Stimulated activated CD4-positive, alpha-beta T cell treated with anti-CD3 and anti-CD28 coated beads, Interleukin-15, amount 100 ng/mL, for 1 hour (primary cell): ENCODE measurements at places on chromosomes 5 and 9.
A peak's percentile ranks its signal among the peaks of the same experiment; 100 is the strongest.

DNA sequence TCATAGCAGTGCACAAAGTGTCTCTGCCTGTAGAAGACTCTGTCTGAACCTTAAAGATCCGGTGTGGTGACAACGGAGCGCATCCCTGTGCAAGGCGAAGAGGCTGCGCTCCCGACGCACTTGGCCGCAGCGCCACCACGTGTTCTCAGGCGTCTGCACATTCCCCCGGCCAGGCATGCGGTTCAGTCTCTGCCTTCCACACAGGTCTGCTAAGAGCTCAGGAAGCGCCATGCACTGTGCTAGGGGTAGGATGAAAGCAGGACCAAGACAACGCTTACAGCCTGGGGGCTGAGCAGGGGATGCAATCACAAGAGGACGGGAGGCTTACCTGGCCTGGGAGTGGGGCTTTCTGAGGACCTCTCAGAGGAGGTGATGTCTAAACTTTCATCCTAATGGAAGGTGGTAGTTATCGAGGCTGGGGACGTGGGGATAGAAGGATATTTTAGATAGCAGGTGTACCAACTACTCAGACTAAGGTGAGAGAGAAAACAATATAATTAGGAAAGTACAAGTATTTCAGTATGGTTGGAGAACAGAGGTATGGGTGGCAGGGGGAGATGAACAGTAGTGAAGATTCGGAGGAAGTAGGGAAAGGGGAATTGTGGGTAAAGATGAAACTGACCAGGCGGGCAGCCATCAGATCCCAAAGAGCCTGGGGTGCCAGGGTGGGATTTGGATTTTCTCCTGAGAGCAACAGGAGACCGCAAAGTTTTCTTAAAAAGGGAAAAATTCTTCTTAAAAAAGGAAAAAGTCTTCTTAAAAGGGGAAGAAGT lies 13.3 kb downstream of the CAPSL start:
- DNase-seq = peak; percentile 70

DNA sequence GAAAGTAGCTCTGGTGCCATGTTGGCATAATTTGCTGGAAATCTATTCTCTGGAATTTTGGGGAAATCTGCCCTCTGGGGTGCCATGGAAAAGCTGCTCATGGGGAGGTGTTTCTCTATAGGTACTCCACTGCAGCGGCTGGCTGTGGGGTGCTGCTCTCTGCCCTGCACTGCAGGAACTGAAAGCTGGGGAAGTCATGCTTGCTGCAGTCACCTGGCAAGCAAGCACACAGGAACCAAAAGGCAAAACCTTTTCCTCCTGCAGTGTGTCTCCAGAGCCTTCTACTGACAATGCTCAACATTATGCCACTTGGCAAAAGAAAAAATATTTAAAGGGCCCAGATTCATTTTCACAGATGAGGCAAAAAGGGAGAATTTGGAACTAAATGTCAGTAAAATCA lies 25.8 kb upstream of the CARNMT1 start:
- no peak for DNase-seq

DNA sequence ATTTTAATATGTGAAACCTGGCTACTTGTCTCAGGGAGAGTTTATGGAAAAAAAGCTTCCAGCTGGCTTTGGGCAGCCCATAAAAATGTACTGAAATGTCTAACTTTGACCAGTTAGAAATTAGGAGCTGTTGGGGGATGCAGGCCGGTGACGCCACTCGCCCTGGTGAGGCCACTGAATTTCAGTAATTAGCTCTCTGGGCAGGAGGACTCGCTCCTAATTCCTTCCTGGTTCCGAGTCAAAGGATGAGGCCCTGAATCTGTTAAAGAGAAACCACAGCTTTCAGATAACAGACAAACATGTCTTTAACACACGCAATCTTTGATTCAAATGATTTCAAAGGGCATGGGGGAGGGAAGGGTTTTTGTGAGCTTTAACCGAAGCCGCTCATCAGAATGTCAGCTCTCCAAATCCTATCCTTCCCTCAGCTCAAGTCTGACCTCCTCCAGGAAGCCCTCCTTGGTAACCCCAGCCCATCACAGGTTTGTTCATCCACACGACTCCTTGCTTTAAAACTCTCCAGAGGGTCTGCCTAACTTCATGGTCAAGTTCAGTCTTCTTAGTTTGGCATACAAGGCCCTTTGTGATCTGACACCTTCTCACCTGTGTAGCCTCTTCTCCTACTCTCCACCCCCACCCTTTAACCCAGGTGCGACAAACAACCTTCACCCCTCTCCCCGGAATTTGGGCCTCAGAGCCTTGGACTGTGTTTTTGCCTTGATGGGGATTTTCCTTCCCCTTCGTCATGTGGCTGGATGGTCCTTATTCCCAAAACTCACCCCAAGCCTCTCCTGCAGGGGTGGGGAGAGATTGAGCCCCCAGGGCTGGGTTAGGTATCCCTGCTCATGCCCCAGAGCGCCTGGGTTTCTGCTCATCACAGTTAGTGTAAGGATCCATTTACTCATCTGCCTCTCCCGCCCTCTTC lies 13.6 kb upstream of the PHF19 start:
- no peak for DNase-seq

DNA sequence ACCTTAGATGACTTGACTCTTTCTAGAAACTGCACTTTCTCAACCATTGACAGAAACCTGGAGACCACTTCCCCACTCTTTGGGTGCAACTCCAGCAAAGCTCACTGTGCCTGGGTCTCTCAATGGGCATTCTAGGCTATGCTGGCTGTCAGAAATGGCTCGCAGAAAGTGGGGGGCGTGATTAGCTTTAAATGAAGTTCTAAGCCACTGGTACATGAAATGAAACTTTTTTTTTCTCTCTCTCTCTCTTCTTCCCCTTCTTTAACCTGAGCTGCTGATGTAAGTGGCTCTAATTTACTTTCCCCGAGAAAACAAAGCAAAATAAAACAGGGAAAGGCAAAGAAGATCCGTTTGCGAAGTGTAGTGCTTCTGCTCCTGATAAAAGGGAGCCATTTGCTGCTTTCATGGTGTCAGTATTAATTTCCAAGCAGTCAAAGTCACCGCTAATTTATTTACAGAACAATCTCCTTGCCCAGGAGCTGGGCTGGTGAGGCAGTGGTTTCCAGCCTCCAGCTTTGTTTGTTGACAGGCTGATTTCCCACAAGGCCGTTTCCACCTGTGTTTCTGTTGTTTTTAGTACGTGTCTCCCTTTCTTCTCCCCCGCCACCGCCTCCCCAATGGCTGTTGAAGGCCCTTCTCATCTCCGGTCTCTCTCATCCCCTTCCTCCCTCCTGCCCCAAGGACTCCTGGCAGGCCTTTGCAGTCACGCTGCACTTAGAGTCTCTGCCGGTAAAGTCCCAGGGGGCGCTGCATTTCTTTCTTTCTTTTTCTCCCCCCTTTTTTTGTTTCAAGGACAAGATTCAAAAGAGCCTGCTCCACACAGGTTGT lies 422.9 kb downstream of the EBF1 start:
- no peak for DNase-seq

GRCh38 chr5:173973616-173973969 lies 15.4 kb upstream of the C5orf47 start:
- DNase-seq = no peak

GRCh38 chr5:76642390-76643040 lies 19.3 kb upstream of the F2RL2 start:
- no peak for DNase-seq

DNA sequence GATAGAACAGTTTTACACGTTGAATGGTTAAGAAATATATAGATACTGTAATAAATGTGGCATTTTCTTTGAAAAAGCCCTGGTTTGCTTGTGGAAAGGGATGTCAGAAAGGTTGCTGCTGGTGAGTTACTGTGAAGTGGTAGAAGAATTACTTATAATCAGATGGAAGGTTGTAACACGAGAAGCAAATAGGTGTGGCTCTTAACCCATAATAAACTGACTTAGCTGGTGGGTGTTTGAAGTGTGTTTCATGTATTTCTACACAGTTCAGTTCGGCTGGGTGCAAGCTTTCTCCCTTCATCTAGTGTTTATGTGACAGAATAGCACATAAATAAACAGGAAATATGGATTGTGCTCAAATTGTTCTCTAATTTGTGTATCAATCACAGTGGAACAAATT lies 5.5 kb downstream of the CNOT6 start:
- no peak for DNase-seq

DNA sequence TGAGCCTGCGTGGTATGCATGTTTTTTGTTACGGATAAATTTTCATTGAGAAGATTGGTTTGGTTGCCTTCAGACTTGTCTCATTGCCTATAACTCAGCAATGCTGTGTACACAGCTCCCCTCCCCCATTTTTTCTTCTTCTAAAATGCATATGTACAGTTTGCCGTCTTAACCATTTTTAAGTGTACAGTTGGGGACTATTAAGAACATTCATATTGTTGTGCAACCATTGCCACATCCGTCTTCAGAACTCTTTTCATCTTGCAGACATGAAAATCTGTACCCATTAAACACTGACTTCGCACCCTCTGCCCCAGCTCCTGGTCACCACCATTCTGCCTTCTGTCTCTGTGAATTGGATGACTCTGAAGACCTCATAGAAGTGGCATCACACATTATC lies 6.2 kb downstream of the EXOC3 start:
- DNase-seq = no peak

GRCh38 chr9:79189511-79189924 lies 382.2 kb upstream of the TLE4 start:
- DNase-seq = no peak

DNA sequence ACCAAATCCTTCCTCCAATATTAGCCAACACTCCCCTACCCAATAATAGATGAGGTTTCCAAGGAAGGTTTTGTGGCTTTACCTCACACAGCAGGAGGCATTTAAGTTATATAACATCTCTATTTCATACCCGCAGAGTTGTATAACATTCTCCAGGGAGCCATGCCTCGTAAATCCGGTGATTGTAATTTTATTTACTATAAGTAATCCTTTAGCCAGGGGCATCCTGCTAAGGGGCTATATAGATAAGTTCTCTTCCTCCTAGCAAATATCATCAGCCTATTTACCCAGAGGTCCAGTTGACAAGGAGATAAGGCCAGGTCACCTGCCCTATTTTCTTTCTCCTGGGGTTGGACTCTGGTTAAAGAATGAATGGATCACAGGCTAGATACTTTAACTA lies 2051.0 kb downstream of the EFNA5 start:
- no peak for DNase-seq

- no peak for DNase-seq
Observed at GRCh38 chr5:5360941-5361520, 61.4 kb upstream of the ICE1 start.

DNA sequence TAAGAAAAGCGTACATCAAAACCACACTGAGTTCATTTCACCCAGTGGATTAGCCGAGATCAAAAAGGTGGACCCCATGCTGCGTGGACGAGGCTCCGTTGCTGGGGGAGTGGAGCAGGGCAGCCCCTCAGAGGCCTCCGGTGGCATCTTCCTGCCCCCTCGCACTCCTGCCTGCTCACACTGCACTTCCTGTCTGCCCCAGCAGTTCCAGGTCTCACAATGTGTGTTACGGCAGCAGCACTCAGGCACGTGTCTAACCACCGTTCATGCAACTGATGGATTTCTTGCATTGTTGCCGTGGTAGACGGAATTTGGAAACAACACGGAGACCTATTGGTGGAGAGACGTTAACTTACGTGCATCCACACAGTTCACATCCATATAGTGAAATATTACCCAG lies 196.6 kb upstream of the OTULINL start:
- no peak for DNase-seq

- DNase-seq = no peak
Observed at GRCh38 chr9:94800424-94801117, 74.1 kb downstream of the AOPEP start.

DNA sequence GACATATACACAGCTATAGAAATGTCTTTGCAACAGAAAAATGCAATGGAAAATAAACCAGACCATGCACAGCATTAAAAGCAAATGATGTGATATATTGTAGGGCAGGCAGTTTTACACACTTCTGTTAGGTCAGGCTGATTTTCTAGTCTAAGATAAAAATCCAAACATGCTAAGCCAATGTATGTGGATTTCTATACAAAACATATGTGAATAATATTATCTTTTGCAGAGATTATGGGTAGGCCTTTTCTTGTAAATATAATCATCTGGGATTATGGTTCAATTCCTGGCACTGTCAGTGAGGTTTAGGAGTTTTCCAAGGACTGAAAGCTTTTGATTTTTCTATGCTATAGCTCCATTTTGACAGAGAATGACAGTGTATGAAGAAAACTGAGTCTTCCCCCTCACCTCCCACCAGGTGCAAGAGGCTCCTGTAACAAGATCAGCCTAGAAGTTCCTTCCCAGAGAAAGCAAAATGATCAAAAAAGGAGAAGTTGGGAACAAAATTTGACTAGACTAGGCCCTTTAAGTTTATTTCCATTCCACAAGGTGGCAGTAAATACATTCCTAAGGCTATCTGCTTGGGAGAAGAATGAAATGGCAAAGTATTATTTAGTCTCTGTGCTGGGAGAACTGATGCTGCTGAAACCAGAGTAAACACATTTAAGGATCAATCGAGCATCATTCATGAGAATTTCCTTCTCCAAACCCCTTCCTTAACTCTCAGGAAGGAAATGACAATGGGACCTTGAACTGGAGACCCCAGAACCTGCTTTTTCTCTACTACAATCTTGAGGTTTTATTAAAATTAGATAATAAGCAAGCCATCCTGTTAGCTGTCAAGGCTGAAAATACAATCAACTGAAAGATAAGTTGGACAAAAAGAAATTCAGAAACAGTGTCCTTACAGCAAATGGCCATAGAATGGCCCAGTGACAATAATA lies 133.0 kb upstream of the TUT7 start:
- DNase-seq = no peak

GRCh38 chr9:92066168-92066567 lies 49.0 kb downstream of the SPTLC1 start:
- no peak for DNase-seq

DNA sequence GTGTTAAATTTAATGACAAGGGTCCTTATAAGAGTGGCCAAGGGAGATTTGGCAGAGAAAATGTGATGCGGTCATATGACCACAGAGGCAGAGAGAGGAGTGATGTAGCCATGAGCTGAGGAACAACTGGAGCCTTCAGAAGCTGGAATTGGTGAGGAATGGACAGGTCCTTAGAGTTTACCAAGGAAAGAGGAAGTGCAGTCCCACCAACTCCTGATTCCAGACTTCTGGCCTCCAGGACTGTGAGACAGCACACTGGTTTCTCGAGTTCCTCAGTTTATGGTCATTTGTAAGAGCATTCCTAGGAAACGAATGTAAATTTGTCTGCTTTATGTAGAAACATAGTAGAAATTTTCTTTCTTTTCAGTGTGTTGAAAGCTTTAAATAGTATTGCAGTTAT lies 410.1 kb downstream of the CDH18 start:
- DNase-seq = no peak

- DNase-seq = no peak
Observed at GRCh38 chr9:4743131-4743875, 2.3 kb upstream of the AK3 start.

DNA sequence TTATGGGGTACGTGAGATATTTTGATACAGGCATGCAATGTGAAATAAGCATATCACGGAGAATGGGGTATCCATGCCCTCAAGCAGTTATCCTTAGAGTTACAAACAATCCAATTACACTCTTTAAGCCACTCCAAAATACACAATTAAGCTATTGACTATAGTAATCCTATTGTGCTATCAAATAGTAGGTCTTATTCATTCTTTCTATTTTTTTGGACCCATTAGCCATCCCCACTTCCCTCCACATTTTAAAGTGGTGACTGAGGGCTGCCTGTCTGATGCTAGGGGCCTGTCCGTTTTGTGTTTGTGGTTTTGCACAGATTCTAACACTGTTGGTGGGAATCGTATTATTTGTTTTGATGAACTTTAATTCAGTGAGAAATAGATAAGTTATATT lies 129.7 kb upstream of the DHFR start:
- DNase-seq = no peak

GRCh38 chr5:129977810-129978209 lies 73.5 kb downstream of the CHSY3 start:
- DNase-seq = no peak

- DNase-seq = no peak
Observed at GRCh38 chr5:136910625-136911024, 545.3 kb upstream of the TRPC7 start.
